Right ventricle myocardium superior (tissue), 1 donor: ENCODE measurements at places on chromosomes 1 and 21. TPM values are rescaled to one million over a fixed set of nuclear protein-coding genes. Genes with fewer than 3 reads are reported as not detected.

GRCh38 chr1:225684741-225685140 lies 31.8 kb upstream of the ENAH start:
- no peak for DNase-seq

- DNase-seq = no peak
Measured at GRCh38 chr1:229819091-229819490, 193.0 kb downstream of the URB2 start.

DNA sequence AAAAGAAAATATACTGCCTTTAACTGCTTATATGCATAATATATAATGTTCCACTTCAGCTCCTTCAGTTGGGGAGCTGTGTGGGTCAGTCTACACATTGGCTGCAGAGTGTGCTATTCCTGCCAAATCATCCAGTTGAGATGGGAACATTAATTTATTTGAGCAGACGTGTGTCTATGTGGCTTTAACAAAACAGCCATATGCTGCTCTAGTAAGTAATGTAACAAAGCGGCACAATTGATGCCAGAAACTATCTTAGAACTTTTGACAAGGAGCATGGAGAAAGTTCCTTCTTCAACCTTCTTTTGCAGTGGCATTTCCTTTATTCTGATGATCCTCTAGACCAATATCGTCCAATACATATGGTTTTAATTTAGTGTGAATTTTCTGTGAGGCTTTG lies 285.9 kb upstream of the C1orf87 start:
- no peak for DNase-seq

- no peak for DNase-seq
Measured at GRCh38 chr1:117662667-117663066, 56.8 kb downstream of the TENT5C start.

GRCh38 chr1:41924911-41925310 lies 6.2 kb upstream of the HIVEP3 start:
- no peak for DNase-seq

DNA sequence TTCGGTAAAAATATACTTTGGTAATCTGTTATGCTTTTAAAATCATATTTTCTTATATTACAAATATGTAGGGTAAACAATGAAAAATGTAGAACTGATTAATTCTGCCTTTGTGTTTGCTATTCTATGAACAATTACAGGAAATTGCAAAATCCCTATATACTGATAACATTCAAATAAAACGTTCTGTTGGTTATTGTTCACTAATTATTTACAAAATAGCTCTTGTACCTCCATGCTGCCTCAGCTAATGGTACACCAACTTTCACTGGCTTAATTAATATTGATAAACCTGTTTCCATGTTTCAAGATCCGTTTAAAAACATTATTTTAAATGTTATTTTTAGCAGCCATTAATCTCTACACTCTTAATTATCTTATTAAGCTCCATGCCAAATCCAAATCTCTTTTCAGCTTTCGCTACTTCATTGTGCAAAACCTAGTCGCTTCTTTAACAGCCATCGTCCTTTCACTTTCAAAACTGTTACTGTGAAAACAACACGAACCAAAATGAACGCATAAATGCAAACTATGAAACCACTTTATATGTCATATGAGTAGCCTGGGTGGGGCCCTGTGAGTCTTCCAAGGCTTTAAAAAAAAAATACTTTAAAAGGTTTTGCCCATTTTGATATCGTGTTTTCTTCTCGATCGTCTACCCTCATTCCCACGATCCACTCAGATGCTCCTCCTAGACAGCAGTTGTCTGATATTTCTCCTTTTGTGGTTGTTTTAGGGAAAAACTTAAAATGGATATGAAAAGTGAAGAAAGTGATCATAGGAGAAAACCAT lies 807.1 kb downstream of the USP25 start:
- no peak for DNase-seq

- no peak for DNase-seq
Measured at GRCh38 chr1:3536420-3537195, 74.7 kb downstream of the MEGF6 start.

Gene PCSK9
- not detected for total RNA-seq

GRCh38 chr1:8046391-8046790 lies 20.3 kb upstream of the ERRFI1 start:
- no peak for DNase-seq

DNA sequence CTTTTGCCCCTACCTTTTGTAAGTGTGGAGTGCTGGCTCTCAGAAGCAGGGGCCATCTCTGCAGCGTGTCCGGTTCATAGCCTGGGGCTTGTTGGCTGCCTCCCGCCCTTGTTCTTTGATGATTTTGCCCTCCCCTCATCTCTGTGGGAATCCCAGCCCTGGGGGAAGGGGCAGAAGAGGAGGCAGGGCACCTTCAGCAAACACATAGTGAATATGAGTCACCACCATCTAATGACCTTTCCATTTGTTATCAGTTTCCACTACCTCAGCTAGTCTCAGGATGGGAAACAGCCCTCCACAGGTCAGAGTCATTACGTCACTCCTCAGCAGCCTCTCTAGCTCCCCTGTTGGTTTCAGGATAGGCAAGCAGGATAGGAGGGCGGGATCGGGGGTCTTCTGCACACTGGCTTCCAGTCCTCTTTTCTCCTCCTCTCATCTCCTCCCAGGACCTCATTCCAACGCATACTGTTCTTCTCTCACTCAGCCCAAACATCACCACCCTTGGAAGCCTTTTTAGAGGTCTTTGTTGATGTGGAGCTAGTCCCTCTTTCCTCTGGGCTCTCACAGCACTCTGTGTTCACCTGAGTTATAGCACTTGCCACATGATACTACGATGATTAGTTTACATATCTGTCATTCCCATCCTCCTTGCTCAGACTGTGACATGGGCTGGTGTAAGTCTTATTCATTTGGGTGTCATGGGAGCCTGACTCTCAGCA lies 15.8 kb downstream of the GADD45A start:
- DNase-seq = no peak

DNA sequence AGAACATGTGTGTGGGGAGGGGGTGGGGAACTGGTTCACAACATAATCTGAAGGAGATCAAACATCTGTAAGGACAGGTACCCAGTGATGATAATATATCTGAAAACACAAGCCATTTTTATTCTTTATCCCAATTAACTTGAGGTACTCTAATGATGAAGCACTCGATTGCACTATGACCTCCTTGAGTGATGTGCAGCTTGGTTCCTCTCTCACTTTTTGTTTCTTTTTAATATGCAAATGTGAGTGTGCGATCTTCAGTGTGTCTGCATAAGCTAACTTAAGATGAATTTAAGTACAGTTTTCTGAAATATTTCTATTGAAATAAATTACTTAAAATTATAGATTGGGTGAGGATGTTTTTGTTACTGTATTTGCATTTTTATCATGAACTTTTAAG lies 50.6 kb upstream of the ANGPTL1 start:
- no peak for DNase-seq

GRCh38 chr1:12163210-12163609 lies 3.6 kb upstream of the TNFRSF1B start:
- no peak for DNase-seq

Gene RAB42
- total RNA-seq = 1.4 TPM

GRCh38 chr1:72846476-72847278 lies 564.3 kb upstream of the NEGR1 start:
- no peak for DNase-seq
